ENCODE measurements at places on chromosomes 4 and X.

GRCh38 chr4:65589331-65589730, 81.0 kb downstream of the EPHA5 start:
- no peak for DNase-seq

GRCh38 chr4:141306331-141306730, 85.6 kb downstream of the ZNF330 start:
- no peak for DNase-seq

DNA sequence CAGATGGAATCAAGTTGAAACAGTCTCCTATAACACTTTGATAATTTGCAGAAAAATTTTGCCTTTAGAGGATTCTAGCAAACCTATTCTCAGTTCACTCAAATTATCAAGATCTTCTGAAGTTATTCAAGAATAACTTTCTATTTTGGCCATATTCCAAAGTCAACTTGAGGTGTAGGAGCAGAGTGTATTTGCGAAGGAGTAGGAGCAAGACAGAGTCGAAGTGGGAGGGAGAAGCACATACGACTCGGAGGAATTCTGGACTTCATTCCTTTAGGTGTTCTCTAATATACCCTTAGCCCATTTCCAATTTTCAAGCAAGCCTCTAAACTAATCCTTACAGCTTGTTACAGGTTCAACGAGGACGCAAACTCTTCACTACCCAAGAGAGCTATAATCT, 252.9 kb downstream of the GPM6A start:
- DNase-seq, result no peak

DNA sequence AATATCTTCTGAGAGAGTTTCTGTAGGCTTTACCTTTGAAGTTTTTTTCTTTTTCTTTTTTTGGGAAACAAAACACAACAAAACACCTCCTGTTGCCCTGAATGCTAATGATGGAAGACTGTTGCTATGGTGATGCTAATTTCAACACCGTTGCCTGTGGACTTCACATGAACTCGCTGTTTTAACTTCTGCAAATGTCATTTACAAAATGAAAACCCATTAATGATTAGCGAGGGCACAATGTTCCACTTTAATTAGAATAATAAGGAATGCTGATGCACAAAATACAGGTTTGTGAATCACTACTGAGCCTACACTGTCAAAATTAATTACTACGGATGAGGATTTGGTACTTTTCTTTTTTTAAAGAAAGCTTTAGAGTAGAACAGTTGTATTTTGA, 227.1 kb upstream of the FTHL17 start:
- no peak for DNase-seq

GRCh38 chr4:1408418-1408817, 2.2 kb upstream of the NKX1-1 start:
- no peak for DNase-seq

DNA sequence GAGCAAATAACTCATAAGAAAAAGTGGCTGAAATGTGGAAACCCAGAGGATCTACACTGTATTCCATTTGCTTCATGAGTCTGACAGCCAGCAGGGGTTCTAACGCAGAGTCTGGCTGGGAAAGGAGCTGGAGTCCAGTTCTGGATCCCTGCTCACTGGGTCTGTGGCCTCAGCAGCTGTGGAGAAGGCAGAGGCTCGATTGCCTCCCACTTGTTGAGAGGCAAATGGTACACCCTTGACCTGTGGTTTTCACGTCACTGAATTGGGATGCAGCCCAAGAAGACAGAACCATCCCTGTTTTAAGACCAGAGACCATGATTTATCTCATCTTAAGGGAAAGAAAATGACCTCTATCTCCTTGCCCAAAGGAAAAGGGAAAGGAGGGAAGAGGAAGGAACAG, 147.0 kb upstream of the NOCT start:
- no peak for DNase-seq

GRCh38 chrX:1150569-1151347, 61.7 kb downstream of the CRLF2 start:
- DNase-seq, result no peak

DNA sequence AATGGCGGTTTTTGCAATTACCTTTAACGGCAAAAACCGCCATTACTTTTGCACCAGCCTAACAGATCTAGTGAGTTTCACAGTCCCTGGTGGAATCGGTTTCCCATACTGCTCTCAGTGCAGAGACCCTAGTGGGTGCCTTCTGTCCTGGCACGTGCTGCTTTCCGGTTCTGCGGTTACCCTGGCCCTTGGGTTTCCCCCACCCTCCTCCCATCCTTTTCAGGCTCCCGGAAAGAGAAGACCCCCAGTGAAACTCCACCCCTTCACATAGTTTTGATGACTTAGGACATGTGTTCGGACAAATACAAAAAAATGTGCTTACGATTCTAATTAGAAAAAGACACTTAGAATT, 36.9 kb downstream of the NLGN3 start:
- no peak for DNase-seq

- DNase-seq, result no peak
Measured at GRCh38 chrX:153537526-153538295, 20.3 kb downstream of the ATP2B3 start.

- no peak for DNase-seq
Measured at GRCh38 chr4:174340714-174341113, 57.0 kb downstream of the CEP44 start.

DNA sequence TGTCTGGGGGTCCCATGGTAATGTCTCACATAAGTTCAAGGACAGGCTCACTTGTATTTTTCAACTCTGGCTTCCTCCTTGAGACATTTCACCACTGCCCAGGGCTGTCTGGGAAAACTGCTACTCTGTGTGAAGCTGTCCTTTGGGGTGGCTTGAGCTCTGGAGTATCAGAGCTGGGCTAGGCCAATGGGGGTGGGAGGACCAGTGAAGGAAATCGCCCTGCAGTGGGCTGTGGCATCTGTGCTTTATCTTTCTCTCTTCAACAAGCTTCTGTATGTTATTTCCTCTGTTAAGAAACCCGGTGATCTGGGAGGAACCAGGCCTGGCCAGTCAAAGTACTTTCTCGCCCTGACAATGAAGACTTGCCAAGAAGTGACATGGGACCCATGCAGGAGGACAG, 87.4 kb downstream of the SMIM20 start:
- no peak for DNase-seq

GRCh38 chrX:151821226-151821625, 86.7 kb downstream of the CNGA2 start:
- DNase-seq, result no peak

- no peak for DNase-seq
Measured at GRCh38 chrX:9882669-9883446, 84.3 kb upstream of the CLDN34 start.

DNA sequence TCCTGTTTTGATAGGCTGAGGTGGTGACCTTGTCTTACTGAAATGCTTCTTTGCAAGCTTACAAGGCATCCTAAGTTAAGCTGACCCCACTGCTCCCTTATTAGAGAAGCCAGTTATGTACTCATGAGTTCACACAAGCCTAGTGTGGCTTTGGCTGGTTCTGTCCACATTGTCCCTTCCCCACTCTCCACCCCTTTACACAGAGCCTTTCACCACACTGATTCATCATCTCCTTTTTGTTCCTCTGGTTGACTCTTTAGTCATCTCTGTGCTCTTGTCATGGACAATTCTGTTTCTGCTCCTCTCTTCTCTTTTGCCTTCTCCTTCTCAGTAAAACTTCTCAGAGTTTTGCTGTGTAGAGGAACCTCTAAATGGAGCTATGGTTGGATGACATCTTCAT, 4.9 kb downstream of the CHRNA9 start:
- DNase-seq, result no peak

DNA sequence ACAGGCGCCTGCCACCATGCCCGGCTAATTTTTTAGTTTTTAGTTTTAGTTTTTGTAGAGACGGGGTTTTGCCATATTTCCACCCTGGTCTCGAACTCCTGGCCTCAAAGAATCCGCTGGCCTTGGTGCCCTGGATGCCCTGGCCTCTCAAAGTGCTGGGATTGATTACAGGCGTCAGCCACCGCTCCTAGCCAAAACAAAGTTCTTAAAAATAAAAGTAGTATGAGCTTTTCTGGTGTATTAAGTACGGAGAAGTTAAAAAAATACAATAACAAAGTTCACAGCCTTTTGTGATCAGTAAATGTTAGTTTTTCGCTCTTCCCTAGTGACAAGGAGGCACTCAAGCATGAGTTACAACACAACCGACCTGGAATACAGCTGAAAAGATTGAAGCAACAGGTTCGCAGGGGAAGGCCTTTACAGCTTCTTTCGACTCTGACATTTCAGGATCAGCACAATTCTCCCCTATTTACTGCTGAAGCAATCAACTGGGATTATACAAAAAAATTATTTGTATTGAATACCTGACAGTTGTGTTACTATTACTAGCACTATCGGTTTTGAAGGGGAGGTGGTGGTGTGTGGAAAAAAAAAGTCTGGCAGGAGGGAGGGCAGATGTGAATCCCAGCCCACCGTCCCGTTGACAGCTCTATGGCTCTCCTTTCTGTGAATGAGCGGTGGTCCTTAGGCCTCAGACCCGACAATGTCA, 893 bp upstream of the METAP1 start:
- no peak for DNase-seq

- DNase-seq, result no peak
Measured at GRCh38 chr4:123018396-123018775, 96.0 kb upstream of the NUDT6 start.

DNA sequence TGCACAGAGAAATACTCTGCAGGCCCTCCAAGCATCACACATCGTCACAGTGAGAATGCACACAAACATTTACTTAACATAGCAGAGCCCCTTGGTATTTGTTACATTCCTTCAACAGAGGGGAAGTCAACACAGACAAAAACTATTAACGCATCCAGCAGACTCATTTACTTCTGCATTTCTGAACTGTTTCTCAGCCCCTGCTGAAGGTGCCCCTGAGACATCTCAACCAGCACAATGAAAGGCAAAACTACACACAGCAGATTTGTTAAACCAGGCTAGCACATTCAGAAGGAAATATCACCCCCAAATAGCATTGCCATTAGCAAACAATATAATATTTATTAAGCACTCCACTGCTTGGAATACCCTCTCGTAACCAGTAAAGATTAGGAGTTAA, 367.0 kb downstream of the RAB28 start:
- DNase-seq, result no peak

- DNase-seq, result no peak
Measured at GRCh38 chr4:152417673-152418072, 118.2 kb downstream of the FBXW7 start.

DNA sequence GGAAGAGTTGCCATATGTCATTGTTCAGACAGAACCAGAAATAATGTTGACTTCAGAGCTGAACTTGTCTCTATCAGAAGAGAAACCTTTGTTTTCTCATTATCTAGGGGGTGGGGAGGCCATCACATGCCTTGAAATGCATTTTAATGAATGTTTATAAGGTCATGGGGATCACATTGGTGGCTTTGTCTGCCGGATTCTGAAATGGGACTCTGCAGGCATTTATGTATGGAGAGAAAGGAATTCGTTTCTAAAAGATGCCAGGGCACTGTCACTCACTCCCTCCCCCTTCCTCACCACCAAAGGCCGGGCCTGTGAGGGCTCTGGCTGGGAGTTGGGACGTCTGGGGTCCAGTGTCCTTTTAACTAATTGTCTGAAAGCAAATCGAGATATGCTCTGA, 102.2 kb downstream of the MAMLD1 start:
- no peak for DNase-seq

- no peak for DNase-seq
Measured at GRCh38 chr4:157294575-157294974, 74.0 kb downstream of the GRIA2 start.

DNA sequence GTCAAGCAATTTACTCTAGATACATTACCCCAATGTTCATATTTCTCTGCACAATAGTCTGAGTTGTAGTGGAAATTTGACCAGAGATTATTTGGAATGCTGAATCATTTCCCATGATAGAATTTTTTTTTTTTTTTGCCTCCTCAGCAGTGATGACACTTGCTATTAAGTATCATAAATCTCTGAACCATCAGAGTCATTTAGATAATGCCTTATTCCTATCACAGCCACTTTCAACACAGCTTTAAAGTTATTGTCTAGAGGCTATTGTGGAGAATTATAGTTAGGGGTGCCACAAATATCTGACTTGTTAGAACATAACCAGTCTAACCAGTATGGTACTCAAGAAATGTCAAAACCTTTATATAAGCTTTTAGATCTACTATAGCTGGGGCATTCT, 79.8 kb downstream of the LCORL start:
- no peak for DNase-seq
